ENCODE measurements at places on chromosomes 16 and 17.

- no peak for DNase-seq
These were observed 174.3 kb downstream of the ENGASE start for GRCh38 chr17:79248843-79249493.

- DNase-seq, result no peak
These were observed 135.6 kb downstream of the BANP start for GRCh38 chr16:88086571-88087516.

DNA sequence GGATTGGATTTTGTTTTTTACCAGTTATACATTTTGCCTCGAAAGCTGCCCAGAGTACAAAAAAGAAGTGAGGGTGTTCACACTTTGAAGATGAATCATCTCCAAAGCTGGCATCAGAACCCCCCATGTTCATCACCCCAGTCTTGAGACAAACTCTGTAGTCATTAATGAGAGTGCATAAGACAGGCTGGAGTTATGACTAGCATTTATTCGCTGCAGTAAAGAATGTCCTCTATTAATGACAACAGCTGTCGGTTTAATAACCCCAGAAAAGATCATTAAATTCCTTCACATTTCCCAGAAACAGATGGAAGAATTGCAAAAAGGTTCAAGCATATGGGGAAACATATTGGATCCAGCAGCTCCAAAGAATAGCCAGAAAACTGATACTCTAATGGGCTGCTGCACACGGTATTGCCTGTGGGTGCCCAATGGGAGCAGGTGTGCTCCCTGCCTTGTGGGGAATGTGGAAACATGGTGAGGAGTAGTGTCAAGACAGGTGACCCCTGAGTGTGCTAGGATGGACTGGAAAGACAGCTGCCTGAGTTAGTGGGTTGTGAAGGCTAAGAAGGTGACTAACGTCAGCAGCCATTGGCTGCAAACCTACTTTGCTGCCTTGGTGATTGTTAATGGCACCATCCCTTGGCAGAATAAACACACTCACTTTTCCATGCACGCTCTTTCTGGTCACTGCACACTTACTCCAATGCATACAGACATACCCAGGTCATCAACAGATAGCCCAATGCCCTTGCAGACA, 81.9 kb downstream of the AIPL1 start:
- no peak for DNase-seq

- DNase-seq, result no peak
These were observed 15.4 kb downstream of the DNAAF8 start for GRCh38 chr16:4749700-4750257.

DNA sequence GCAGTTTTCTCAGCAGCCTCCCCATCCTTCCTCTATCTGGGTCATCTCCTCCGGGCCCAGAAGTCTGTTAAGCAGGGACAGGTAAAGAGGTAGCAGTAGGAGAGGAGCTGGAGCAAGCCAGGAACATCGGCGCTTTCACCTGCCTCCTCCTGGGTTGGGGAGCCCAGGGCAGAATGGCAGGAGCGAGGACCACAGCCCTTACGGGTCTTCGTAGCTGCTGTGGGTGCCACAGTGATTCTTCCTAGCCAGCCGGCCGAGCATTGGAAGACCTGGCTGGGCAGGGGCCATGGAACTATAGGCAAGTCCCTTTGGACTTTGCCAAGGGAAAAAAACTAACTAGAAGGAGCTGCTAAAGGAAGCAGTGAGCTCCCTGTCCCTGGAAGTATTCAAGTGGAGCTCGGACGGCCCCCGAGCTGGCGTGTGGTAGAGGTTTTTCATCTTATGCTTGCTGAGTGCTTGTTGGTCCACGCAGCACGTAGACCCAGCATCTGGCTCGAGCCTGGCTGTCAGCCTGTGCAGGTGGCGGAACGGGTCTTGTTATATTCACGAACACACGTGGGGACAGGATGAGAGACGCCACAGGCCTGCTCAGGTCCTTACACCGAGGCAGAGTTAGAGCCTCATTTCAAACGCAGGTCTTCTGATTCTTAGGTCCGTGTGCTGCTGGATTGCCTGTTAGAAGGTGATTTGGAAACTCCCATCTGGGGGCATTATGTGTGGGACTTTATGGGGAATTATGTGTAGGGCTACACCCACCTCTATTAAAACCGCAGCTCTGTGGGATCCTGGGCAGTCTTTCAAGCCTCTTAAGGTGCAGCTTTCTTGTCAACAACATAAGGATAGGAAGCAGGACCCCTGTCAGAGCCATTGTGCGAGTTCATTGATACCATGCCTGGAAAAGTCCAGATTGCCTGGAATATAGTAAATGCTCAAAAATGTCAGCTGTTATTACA, 54.8 kb downstream of the OR1D5 start:
- DNase-seq, result no peak

- no peak for DNase-seq
These were observed 549.6 kb upstream of the KIF2B start for GRCh38 chr17:53273126-53273525.

DNA sequence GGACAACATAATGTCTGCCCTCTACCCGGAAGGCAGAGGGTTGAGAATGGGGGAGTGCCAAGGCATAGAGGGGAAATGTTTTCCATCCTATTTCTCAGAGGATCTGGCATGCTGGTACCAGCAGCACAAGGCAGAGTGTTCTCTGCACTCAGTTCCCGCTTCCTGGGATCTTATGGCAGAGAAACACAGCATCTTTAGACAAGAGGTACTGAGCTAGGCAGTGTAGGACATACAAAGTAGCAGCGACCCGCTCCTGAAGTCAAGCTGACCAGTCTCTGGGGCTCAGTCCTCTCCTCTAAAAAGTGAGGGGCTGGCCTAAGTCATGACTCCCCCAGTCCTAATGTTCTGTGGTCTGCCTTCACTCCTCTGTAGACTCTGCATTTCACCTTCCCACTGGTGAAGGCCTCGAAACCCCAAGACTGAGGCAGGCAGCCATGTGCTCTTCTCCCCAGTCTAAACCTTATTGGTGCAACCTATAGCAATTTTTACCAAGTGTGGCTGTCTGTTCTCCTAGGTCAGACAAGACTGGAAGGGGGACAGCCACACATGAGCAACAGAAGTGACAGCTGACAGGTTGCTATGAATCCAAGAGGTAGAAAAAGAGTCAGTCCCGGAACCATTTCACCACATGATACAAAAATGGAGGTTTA, 11.3 kb upstream of the TSPOAP1 start:
- no peak for DNase-seq

- no peak for DNase-seq
These were observed 55.3 kb downstream of the ZFPM1 start for GRCh38 chr16:88508376-88508867.
